ENCODE measurements at places on chromosomes 5 and 9.
A peak's percentile ranks its signal among the peaks of the same experiment; 100 is the strongest.

DNA sequence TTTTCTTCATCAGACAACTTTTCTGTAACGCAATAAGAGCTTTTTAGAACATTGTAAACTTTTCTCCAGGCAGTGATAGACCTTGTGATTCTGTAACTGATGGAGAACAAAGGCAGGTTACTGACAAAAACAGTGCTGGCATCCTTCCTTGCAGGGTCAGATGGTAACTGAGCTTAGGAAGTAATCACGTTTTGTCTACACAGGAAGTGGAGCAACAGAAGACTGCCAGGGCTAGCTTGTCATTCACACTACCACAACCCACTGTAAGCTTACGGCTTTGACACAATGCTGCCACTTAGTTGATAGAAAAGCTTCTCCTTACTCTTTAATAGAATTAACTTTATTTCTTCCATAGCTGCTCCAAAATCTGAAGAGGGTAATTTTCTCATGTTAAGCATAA, 46.8 kb downstream of the FBN2 start:
- no peak for DNase-seq

DNA sequence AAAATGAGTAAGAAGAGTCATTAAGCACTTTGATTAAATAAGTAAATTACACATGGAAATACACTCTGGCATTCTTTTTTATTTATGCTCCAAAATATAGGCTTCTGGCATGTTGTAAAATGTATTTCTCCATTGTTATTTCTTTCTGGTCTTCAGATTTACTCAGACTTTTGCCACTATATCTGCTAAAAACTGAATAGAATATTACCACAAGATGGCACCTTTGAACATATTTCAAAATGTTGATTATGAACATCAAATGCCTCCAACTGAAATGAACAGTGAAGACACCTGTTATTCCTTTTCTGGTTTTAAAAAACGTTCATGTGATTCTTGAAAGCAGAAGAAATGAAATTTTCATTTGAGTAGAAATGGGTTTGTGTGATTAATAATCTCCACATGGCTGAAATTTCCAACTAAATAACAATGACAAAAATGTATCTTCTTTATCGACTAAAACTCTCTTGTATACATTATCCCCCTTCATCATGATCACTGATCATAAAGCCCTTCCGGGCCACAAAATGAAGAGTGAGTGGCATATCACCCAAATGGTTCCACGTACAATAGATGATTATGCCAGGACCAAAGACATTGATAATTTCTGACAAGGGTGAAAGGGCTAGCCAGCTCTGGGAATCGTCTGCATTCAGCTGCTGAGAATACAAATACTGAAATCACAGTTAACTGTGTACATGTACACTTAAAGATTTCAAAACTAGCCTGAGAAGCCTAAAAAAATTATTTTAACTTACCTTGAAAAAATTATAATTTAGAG, 23.8 kb downstream of the TYRP1 start:
- DNase-seq, result no peak

- DNase-seq, result no peak
Observed at GRCh38 chr9:126015424-126015823, 268.3 kb downstream of the PBX3 start.

- DNase-seq, result no peak
Observed at GRCh38 chr5:158464383-158464782, 605.4 kb upstream of the CLINT1 start.

DNA sequence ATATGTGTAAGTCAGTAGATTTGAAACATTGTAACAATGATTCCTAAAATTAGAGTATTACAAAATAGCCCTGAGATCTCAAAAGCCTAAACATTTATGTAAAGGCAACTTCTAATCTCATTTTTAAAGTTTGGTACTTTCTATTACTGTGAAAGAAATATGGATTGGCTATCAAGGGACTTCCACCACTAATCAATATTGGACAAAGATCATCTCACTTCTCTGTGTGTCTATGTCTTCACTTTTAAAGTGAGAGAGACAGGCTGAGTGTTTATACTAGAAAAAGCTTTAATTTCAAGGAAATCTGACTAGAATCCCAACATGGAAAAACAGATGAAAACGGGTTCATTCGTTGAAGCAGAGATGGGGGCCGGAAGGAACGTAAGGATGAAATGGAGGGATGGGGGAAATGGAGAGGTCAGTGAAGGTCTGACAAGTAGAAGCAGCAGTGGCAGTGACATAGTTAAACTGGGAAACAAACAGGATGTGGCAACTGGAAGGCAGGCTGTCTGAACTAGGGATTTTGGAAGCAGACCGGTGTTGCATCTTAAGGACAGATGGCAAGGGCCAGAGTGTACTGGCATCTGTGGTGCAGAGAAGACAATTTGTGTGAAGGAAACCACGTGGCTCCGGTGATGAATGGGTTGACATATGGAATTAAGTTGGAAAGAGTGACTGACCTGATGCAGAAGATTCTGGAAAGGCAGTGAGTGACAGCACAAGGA, 60.8 kb downstream of the PDE4D start:
- no peak for DNase-seq

DNA sequence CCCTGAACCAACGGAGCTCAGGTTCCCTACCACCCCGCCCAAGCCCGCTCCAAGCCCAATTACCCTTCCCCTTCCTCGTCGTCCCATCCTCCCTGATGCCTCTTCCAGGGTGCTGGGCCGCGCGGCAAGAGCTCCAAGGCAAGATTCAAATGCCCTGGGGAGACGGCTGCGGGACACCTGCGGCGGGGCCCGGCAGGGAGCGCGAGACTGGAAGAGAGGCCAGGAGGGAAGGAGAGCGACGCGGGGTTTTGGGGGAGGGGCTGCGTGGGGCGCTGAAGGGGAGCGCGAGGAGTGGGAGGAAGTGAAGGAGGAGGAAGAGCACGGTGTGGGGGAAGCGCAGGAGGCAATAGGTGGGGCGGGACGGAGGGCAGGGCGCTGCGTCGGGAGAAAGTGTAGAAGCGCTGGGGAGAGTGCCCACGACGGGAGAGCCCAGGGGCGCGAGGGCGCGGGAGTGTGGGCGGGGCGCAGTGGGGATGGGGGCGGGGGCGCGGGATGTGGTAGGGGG, 975 bp upstream of the NXNL2 start:
- DNase-seq, result no peak

GRCh38 chr5:87007737-87008136, 259.9 kb upstream of the RASA1 start:
- DNase-seq, result no peak

DNA sequence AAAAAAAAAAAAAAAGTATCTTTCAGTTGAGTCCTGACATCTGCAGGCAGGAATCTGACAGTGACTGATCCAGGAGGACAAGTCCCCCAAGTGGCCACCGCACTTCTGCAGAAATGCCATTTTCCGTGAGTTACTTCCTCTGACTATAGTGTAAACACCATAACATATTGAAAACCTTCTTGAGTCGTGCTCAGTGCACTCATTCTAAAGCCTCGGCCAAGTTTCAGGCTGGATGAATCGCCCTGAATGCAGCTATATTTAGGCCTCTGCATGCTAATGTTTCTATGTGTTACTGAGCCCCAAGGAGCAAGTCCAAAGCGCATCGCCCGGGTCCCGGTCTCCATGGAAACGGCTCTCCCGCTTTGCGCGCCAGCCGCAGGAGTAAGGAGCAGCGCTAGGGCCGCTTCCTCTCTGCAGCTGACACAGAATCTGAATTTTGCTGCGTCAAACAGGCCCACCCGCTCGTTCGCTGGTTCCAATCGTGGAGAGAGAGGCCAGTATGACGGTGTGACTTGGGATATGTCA, 335.4 kb downstream of the MSX2 start:
- DNase-seq, result no peak

DNA sequence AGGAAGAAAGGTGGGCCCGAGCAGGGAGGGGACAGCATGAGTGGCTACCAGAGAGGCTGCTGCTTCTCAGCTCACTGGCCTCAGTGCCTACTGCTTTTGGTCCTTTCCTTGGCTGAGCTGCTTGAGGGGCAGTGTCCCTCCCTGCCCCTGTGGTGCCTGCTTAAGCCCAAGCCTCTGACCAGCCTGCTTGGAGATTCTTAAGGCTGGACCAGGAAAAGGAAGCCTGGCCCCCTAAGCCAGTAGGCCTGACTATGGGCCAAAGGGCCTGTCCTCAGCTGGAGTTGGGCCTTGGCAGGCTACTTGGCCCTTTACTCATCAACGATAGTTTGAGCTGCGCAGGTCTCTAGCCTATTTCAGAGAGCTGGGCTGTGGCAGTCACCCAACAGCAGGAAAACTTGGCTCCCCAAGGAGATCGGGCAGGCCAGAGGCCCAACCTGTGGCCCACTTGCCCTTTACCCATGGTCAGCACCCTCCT, 24.9 kb downstream of the TCF7 start:
- no peak for DNase-seq

GRCh38 chr9:86921151-86921923, 26.0 kb downstream of the GAS1 start:
- no peak for DNase-seq

- no peak for DNase-seq
Observed at GRCh38 chr9:120610975-120611689, 31.2 kb upstream of the CDK5RAP2 start.

DNA sequence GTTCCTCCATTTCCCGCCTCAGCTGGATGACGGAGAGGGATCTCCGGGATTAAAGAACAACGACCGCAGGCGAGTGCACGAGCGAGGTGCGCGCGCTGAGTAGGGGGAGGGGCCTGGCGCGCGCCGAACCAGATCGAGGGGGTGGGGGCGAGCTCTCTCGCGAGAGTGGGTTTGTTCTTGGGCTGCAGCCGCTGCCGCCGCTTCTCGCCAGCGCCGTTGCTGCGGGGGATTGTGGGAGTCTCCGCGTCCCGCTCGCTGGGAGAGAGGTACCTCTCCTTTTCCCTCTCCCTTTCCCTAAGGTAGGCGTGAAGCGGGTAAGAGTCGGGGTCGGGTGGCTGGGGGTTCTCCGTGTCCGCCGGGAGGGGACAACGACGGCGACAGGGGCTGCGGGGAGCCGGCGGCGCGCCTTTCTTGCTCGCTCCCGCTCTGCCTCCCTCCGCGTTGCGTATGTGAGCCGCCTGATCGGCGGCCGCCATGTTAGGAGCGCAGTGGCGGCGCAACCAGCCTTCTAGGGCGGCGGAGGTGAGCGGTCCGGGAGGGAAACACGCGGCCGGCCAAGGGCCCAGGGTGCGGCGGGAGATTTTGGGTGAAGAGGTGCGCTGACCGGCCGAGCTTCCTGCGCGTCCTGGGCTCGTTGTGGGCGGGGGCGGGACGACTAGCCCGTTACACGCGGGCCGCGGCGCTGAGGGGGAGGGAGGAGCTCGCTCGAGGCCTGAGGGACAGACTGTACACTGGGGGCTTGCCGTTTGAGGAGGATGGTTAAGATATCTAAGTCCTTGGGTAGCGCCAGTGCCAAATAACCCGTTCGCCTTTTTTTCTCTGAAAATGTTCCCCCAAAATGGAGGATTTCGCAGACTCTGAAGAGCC, at the start of gene MATR3:
MATR3 (plus strand) TSS at position 234 of the 867 bp plus-strand sequence. CDS start 13,676 bp downstream, outside the sequence.
- peak; percentile 88 for DNase-seq

All from stimulated activated CD8-positive, alpha-beta memory T cell treated with anti-CD3 and anti-CD28 coated beads, Interleukin-15, amount 100 ng/mL, for 4 hours (primary cell).